ENCODE measurements at places on chromosomes 4 and X.

- no peak for DNase-seq
Measured at GRCh38 chr4:176150704-176151103, 44.7 kb downstream of the SPATA4 start.

GRCh38 chrX:3029129-3029528 is 12.1 kb upstream of the ARSF start:
- no peak for DNase-seq

DNA sequence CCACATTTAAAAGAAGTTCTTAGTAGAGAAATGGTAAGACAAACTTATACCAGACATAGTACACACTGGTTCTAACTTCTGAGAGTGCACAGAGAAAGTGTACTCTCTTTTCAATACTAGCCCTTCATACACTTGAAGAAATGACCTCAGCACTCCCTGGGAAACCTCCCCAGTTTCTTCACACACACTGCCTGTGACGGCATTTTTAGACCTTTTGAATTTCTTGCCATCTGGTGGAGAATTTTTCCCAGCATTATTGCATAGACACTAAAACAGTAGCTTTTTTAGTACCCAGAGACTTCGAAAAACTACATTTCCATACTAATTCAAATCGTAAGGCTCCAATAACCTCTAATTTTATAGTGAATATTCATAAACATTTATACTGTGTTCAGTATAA is 341.6 kb upstream of the MAOA start:
- no peak for DNase-seq

DNA sequence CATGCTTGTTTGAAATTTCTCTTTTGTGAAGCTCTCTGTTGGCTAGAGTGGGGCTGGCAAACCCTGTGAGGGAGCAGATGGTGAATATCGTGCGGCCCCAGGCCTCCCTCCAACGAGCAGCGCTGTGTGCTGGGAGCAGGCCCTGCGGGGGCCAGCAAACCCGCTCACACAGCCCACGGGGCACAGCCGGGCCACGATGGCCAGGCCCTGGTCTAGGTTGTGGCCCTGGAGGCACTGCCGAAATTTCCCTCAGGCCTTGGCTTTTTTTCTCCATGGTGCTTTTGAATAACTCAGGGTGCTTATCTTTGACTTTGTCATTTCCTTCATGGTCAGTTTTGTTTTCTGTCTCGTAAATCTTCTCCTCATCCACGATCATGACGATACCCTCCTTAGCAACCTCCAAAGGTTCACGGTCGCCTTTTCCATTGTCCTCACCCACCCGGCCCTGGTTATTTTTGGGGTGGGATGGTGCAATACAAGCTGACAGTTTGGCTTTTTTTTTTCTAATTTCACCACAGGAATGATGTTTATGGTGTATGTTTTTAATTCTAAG is 20.7 kb downstream of the PCGF3 start:
- DNase-seq = no peak

DNA sequence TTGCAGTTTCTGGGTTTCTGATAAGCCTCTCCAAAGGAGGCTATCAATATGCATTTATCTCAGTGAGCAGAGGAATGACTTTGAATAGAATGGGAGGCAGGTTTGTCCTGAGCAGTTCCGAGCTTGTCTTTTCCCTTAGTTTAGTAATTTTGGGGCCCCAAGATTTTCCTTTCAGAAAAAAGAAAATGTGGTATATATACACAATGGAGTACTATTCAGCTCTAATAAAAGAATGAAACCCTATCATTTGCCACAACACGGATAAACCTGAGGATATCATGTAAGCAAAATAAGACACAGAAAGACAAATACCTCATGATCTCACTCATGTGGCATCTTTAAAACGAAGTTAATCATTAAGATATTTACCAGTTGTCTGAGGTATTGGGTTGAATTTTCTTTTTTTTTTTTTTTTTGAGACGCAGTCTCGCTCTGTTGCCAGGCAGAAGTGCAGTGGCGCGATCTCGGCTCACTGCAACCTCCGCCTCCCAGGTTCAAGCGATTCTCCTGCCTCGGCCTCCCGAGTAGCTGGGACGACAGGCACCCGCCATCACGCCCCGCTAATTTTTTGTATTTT is 540 bp downstream of the ZNF721 start:
- no peak for DNase-seq

- no peak for DNase-seq
Measured at GRCh38 chrX:22134681-22135080, 102.6 kb downstream of the PHEX start.

DNA sequence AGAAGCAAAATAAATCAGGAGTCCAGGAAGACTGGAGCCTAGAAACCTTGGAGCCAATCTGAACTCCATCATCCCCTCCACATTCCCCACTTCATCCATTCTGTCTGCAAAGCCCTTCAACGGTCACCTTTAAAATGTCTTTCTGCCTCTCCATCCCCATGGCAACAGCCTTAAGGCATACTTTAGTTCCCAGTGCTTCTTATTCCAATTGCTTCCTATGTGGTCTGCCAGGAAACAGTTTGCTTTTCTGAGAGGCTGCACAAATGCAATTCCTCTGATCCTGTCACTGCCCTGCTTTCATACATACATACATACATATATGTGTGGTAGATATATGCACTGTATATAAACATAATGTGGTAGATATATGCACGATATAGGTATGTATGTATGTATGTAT is 786 bp upstream of the MAGEH1 start:
- DNase-seq = no peak

- DNase-seq = no peak
Measured at GRCh38 chr4:47719576-47719975, 118.3 kb downstream of the CORIN start.

DNA sequence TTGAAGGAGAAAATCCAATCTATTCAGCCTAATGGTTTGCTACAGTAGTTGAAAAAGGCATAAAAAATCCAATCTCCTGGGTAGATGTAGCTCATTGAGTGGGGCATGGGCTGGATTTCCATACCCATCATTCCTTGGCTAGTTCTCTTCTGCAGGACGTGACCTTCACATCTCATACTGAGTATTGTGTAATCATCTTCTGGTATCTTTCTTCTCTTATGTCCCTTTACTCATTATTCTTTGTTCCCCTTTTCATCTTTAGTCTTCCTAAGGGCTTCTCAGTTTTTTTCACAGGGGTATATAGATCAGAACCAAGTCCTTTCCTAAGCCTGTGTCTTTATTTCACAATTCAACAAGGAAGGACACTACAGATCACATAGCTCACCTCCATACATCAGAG is 727.6 kb upstream of the MAGEB2 start:
- DNase-seq = no peak

- DNase-seq = no peak
Measured at GRCh38 chrX:136065044-136065671, 79.9 kb downstream of the SLC9A6 start.

GRCh38 chrX:348461-349117 is 30.0 kb upstream of the GTPBP6 start:
- DNase-seq = no peak

GRCh38 chr4:138800421-138800820 is 215.2 kb upstream of the NOCT start:
- DNase-seq = no peak

- no peak for DNase-seq
Measured at GRCh38 chr4:72557021-72557420, 12.0 kb downstream of the ADAMTS3 start.

DNA sequence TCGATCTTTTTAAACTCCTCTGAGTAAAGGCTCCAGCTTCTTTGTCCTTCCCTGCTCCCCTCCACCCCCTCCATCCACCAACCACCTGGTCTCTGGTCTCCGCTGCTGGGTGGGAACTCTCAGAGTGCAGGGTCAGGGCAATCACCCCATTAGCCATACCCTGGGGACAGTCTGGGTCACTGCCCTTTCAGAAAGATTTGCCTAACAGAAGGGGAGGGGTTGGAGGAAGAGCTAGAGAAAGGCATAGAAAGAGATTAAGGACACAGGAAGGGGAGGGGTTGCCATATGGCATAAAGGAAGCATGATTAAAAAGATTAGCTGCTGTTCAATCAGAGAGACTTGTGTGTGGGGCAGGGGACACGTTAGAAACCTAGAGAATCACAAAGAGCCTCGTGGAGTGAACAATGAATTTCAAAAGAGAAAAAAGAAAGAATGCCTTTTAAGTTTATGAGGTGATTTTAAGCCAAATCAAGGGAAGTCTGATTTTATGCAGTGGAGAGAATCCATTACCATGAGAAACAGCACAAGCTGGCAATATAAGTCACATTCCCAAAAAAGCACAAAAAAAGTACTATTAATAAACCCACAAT is 115.5 kb upstream of the ACSL4 start:
- no peak for DNase-seq

GRCh38 chr4:136495076-136495475 is 1037.2 kb downstream of the PCDH18 start:
- no peak for DNase-seq

- no peak for DNase-seq
Measured at GRCh38 chr4:2848449-2848848, 4.8 kb downstream of the ADD1 start.

DNA sequence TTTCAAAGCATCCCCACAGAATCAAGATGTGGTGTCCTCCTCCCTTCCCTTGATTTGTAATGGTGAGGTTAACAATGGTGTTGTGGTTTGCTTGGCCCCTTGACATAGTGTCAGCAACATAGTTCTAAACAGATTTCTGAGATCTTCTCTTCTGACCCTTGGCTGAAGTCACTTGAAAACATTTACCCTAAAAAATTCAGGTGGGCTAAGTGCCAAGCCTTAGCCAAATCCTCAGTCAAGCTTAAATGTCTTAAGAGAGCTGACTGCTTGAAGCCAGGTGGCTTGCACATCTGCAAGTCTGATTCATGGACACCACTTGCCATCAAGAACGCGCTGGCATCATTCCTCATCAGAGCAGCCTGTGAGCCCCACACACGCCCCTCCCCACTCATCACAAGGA is 173.2 kb downstream of the MGST2 start:
- DNase-seq = no peak

DNA sequence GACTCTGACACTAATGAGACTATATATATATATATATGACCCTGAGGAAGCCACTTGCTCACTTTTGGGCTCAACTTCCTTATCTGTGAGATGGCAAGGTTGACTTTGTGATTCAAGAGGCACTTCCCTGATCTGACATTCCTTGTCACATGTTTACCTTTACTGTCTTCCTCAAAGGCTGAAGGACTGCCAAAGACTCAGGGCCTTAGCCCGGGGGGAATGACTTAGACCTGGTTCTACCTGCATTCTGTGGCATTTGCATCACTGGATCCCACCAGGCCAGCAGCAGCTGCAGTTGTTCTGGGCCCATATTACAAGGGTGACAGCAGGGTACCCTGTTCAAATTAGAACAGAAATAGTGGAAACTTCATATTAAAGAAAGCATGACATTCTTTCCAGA is 3.1 kb upstream of the HS6ST2 start:
- no peak for DNase-seq

GRCh38 chr4:166518315-166518714 is 645.3 kb downstream of the TLL1 start:
- DNase-seq = peak; percentile 41

- no peak for DNase-seq
Measured at GRCh38 chrX:49761481-49761880, 65.7 kb upstream of the PAGE1 start.

- no peak for DNase-seq
Measured at GRCh38 chr4:88993246-88993645, 63.7 kb downstream of the FAM13A start.

GRCh38 chrX:24796204-24796603 is 102.5 kb downstream of the POLA1 start:
- DNase-seq = no peak

DNA sequence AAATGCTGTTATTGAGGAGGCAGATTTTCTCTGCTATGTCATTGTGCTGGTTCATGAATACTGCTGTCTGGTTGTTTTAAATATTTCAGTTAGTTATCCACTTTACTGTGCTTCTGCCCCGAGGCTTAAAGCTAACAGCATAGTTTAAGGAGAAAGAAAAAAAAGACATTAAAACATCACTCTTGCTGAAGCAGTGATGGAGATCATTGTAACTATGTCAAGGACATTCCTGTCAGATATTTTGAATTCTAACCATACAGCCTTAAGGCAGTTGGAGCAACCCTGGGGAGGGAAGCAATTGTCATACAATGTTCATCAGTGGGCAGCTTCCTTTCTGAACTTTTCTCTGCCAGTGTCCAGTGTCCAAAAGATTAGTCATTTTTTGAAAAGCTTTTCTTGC is 199.0 kb upstream of the DDX53 start:
- no peak for DNase-seq

GRCh38 chrX:154334496-154334895 is 38.9 kb downstream of the TKTL1 start:
- DNase-seq = no peak

- no peak for DNase-seq
Measured at GRCh38 chr4:31051565-31051964, 331.4 kb downstream of the PCDH7 start.

GRCh38 chrX:2898846-2899512 is 30.2 kb downstream of the ARSD start:
- DNase-seq = no peak

GRCh38 chr4:165505958-165506837 is 127.4 kb downstream of the CPE start:
- DNase-seq = no peak

DNA sequence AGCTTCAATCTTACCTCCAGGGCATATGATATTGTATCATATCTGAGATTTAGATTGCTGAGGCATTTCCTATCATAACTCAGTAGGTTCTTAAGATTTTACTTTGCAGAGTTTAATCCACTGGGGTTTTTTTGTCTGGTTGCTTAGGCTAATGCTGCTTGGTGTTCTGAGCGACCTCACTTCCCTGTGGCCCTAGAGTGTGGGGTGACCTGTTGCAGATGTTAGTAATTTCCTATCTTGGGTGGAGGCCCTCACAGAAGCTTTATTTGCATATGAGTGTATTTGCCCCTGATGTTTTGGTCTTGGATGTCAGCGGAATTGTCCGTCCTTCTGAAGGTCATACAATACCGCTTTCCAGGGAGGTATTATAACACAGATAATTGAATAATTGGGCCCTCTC is 137.1 kb downstream of the NDST3 start:
- DNase-seq = no peak

GRCh38 chr4:154490583-154491340 is 837 bp downstream of the DCHS2 start:
- DNase-seq = no peak

GRCh38 chrX:110123331-110123782 is 120.4 kb downstream of the TMEM164 start:
- DNase-seq = no peak

GRCh38 chr4:93740890-93741289 is 87.7 kb upstream of the ATOH1 start:
- no peak for DNase-seq

- no peak for DNase-seq
Measured at GRCh38 chrX:49106930-49107329, 16.6 kb downstream of the GPKOW start.

GRCh38 chr4:98838977-98839618 is 89.8 kb downstream of the EIF4E start:
- no peak for DNase-seq

- DNase-seq = no peak
Measured at GRCh38 chr4:109155682-109156283, 146.7 kb downstream of the COL25A1 start.

GRCh38 chr4:4721636-4722035 is 137.8 kb upstream of the MSX1 start:
- no peak for DNase-seq

GRCh38 chr4:99117876-99118693 is 26.0 kb downstream of the ADH4 start:
- no peak for DNase-seq

Measured in NCI-H1105 (cell line).